ENCODE measurements at places on chromosomes 3 and 15.
A peak's percentile ranks its signal among the peaks of the same experiment; 100 is the strongest.

DNA sequence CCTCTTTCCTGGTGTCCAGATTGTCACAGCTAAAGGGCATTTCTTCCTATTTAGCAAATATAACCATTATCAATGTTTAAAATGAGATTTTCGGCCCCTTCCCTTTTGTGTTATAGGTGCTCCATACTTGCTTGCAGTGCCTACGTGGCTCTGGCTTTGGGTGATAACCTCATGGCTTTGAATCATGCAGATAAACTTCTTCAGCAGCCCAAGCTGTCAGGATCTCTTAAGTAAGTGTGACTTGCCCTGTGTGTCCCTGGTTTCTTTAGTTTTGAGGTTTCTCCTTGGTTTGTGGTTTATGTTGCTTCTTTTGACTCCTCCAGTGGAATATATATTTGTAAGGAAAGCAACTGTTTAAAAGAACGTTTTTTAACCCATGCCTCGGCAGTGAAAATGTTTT is 58.5 kb upstream of the TRIM71 start:
- DNase-seq, result no peak

- no peak for DNase-seq
Measured at GRCh38 chr3:141291559-141292355, 60.1 kb downstream of the PXYLP1 start.

DNA sequence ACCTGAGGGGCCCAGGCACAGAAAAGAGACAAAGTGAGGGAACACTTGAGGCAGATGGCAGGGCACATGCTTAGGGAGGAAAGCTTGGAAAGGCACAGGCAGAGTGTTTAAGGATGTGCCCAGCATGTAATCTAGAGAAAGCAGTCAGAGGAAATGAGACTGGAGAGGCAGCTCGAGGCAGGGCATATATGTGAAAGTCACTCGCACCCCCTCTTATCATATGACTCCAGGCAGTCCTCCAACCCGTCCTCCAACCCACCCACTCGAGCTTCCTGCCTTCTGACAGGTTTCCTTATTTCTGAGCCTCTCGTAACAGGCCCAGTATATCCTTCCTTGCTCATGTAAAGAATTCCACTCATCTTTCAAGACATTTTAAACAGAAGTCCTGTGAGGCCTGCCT is 294.0 kb downstream of the SOX2 start:
- DNase-seq, result no peak

DNA sequence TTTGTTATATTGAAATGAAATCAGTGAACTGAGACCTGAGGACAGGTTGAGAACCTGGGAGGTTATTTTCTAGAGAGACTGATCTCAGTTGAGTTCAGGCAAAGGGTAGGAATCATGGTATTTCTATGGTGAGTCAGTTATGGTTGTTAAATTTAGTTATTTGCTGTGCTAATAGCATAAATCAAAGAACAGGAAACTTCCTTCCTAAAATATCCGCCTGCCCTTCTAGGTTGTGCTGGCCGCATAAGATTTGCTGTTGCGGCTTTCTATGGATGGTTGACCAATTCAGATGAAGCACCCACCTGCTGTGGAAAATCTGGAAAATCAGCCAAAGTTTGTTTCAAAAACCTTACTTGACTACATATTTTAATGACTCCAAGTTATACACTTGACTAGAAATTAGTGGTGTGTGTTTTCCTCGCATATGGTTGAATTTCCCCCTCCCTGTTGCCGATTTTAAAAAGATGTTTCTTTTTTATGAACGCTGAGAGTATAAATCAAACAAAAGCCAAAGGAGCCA is 52.6 kb downstream of the PLCL2 start:
- DNase-seq, result no peak

DNA sequence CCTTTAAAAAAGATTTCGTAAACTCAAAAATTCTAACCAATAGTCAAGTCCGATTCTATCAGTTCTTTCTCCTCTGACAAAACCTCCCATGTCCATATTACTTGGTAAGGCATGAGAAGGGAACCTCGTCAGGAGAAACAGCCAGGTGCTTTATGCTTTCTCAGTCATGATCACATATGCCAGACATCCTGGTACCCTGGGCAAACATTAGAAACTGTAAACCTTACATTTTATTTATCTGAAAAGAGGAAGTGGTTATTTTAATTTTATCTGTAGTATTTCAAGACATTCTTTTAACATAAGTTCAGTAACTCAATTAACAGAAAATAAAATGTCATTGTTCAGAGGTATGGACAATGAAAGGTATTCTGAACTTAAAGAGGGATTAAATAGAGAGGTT is 474.8 kb upstream of the GBE1 start:
- DNase-seq, result no peak

DNA sequence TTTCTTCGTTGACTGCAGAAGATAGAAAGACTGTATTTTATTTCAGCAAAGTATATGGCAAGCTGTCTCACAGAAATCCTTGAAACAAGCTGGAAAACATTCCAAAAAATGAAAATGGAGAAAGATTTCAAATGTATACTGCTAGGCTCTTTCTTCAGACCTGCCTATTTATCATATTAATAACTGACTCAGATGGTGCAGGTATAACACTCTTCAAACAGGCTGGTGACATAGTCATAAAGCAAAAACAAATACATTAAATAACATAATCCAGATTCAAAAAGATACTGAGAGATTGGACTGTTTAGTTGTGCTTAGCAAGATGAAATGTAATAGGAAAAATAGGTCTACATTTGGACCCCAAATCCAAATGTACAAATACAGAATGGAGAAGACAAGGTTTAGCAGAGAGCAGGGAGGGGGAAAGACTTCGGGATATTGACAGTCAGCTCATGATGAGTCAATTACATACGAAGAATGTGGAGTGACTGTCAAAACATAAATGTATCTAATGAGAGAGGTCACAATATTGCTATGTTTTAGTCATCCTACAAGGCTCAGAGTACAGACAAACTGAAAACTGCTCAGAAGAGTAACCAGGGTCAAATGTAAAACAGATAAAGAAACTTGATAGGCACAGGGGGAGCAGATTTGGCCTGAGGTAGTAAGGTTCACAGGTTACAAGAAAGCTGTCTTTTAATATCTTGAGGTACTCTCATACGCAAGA is 88.7 kb downstream of the DMXL2 start:
- DNase-seq, result no peak

DNA sequence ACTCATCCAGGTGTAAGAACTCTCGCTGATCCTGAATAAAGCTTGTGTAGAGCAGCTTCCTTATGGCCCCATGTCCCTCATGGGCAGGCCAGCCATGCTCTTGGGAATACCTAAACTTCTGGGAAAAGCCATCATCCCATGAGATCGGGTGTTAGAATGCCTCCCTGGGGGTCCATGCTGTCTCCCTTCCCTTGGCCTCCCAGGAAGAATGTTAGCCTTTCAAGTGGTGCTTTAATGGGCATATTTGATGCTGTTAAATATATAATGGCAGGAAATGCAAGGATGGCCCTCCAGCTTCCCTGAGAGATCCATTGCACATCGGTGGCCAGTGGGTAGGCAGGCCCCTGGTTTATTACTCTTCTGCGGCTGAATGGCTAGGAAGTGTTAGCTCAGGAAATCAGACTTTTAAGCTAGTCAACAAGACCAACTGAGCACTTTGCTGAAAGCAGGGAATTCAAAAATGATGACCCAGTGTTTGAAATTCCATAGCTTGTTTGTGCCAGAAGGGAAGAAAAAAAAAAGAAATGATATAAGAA is 60.5 kb upstream of the LRTM1 start:
- no peak for DNase-seq

- no peak for DNase-seq
Measured at GRCh38 chr3:189212681-189213080, 40.9 kb downstream of the TPRG1 start.

- DNase-seq, result no peak
Measured at GRCh38 chr3:94460931-94461330, 398.1 kb downstream of the NSUN3 start.

- DNase-seq, result no peak
Measured at GRCh38 chr3:24937780-24938179, 443.1 kb upstream of the THRB start.

DNA sequence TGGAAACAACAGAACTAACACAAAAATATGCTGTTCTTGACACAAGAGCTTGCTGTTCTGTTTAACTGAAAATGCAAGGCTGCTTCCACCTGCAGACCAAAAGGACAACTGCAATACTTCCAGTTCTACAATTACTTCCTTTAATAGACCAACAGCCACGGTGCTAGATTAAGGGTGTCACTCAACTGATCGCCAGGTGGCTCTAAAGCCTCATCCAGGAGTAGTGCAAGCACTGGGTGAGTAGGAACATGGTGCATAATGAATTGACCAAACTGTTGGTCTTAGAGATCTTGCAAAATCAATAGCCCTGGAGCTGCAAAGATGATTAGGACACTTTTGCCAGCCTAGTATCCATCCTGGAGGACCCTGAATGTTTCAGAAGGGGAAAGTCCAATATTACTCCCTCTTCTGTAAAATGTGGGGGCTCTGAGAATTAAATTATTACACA is 3.6 kb upstream of the CLDN16 start:
- peak; percentile 48 for DNase-seq

DNA sequence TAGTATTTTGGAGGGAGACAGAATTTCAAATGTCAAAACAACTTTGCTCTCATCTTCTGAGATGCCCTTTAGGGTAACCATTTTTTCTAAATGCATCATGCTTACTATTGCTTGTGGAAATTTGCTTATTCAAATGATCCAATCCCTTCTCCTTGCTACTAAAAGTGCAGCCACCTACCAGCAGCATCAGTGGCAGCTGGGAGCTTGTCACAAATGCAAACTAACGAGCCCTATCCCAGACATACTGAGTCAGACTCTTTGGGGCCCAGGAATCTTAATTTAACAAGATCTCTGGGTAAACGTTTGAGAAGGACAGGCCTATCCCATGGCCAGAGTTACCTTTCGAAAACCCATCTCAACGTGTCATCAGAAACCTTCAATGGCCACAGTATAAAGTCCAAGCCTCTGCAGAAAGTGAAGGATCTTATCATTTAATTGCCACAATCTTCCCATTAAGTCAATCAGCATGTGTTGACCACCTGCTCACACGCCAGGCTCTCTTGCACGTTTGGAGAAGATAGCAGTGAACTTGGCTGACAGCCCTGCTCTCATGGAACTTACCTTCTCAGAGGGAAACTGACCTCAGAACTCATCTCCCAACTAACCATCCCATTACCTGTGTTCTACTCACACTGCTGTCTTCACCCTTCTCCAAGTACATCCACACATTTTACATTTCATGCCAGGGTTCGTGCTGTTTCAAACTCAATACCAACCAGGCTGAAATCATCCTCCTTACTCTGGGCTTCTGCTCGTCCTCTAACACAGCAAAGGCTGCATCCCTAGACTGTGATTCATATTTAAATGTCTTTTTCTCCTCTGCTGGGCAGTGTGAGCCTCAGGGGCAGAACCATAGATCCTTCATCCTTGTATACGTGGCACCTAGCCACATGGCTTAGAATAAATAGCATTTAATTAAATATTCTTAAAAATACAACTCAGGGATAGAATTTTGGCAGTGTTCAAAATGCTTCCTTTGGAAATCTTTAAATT is 24.8 kb upstream of the VGLL4 start:
- no peak for DNase-seq

- no peak for DNase-seq
Measured at GRCh38 chr3:52289338-52289746, 1.7 kb downstream of the GLYCTK start.

- peak; percentile 60 for DNase-seq
Measured at GRCh38 chr3:186511245-186511644, 32.9 kb downstream of the CRYGS start.

DNA sequence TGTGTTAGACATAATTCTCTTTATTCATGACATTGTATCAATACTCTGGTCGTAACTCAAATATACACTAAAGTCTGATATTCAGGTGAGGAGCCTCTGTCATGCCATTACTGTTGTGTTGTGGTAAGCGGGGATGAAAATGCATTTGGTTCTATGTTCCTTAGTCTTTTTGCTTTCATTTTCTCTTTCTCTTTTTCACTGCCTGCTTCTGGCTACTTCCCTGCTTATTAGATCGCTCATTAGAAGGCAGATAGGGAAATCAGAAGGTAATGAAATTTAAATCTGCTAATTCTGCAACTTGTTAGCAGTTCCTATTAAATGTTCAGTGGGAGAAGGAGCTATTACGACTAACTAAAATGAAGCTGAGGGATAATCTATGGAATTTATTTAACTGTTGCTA is 345.0 kb downstream of the GRM7 start:
- DNase-seq, result peak; percentile 7

DNA sequence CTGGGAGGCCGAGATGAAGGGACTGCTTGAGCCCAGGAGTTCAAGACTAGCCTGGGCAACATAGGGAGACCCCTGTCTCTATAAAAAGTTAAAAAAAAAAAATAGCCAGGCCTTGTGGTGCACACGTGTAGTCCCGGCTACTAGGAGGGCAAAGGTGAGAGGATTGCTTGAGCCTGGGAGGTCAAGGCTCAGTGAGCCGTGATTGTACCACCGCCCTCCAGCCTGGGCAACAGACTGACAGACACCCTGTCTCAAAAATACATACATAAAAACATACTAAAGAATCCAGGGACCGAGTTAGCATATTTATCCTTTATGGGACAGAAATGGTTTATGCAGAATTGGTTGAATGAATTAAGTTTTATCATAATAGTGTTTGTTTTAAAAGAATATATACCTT is 13.7 kb downstream of the SIAH2 start:
- DNase-seq, result no peak

GRCh38 chr3:190886945-190887344 is 24.5 kb upstream of the GMNC start:
- peak; percentile 17 for DNase-seq

GRCh38 chr15:89656116-89656815 is 999 bp upstream of the KIF7 start:
- no peak for DNase-seq

DNA sequence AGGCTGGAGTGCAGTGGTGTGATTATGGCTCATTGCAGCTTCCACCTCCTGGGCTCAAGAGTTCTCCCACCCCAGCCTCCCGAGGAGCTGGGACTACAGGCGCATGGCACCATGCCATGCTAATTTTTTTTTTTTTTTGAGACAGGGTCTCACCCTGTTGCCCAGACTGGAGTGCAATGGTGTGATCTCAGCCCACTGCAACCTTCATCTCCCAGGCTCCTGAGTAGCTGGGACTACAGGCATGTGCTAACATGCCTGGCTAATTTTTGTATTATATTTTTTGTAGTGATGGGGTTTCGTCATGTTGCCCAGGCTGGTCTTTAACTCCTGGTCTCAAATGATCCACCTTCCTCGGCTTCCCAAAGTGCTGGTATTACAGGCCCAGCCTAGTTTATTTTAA is 4.0 kb downstream of the TEX9 start:
- DNase-seq, result no peak

GRCh38 chr3:194265505-194265892 is 85.6 kb downstream of the CPN2 start:
- DNase-seq, result no peak

- peak; percentile 85 for DNase-seq
Measured at GRCh38 chr15:52261498-52262242, 33.9 kb downstream of the MYO5C start.

GRCh38 chr3:64082961-64083541 is 59.8 kb upstream of the PSMD6 start:
- DNase-seq, result no peak

DNA sequence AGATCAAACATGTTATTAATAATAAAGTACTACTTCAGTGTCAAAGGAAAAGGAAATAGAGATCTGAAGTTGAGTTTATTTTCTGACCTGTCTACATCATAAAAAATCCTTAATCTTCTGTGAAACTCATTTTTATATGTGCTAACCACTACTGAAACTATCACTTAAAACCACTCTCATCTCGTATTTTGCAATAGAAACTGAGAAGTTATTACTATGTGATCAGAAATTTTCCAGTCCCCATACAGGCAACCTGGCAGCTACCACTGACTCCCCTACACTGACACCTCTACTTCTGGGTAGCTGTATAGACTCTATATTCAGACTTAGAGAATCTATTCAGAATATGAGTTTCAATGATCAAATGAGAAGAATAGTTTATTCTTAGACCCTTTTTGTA is 8.3 kb downstream of the HDGFL3 start:
- peak; percentile 41 for DNase-seq

- DNase-seq, result no peak
Measured at GRCh38 chr3:196273655-196274054, 13.9 kb downstream of the PCYT1A start.
